Activated naive CD4-positive, alpha-beta T cell (primary cell): ENCODE measurements at places on chromosomes 1 and 21.

DNA sequence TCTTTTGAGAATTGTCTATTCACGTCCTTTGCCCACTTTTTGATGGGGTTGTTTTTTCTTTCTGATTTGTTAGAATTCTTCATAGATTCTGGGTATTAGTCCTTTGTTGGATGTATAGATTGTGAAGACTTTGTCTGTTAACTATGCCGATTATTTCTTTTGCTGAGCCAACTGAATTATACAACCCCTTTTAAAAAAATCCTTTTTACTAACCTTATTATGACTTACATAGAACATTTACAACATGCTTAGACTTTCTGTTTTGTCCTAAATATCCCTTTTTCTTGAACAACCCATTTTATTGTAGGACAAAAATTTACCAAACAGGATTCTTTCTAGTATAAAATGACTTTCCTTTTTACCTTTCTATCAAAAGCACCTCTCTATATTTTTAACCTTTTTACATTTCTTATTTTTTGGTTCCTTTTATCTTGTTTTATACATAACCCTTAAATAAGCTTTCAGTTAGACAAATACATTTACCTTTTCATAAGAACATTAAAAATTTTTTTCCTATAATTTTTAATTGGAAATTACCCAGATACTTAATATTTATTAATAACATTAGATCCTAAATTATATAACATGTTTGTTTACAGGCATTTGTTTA lies 70.4 kb upstream of the TTLL7 start:
- no peak for DNase-seq

GRCh38 chr1:19140465-19140864 lies 69.6 kb downstream of the UBR4 start:
- no peak for DNase-seq

- DNase-seq = no peak
These were observed 966 bp downstream of the TFB2M start for GRCh38 chr1:246564839-246565750.

DNA sequence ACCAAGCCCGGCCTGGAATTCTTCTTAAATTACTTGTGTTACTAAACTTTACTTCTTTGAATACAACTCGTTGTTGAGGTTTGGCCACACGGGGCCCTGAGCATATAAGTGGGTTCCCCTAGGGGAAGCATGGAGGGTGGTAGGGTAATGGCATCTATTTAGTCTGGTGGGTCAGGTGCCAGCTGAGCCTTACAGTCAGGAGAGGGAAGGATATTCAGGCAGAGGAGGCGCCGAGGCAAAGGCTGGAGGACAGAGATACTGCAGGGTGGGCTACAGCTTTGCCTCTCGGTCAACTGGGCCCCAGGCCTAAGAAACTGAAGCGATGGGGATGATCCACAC lies 424 bp upstream of the NECAP2 start:
- no peak for DNase-seq

GRCh38 chr1:56938646-56939045 lies 27.2 kb downstream of the C8B start:
- DNase-seq = no peak

- DNase-seq = no peak
These were observed 31.0 kb upstream of the SOX13 start for GRCh38 chr1:204041803-204042505.

- DNase-seq = no peak
These were observed 16.4 kb downstream of the FOXJ3 start for GRCh38 chr1:42318601-42319000.

DNA sequence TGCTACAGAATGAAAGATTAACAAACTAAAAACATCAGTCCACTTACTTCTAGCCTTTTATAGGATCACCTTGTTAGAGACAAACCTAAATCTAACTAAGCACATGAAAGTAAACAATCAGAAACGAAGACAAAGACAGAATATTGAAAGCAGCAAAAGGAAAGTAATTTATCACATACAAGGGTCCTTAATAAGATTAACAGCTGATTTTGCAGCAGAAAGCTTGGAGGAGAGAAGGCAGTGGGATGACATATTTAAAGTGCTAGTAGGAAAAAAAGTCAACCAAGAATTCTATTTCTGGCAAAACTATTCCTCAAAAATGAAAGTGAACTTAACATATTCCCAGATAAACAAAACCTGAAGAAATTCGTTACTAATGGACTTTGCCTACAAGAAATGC lies 286.4 kb downstream of the RWDD3 start:
- DNase-seq = no peak

DNA sequence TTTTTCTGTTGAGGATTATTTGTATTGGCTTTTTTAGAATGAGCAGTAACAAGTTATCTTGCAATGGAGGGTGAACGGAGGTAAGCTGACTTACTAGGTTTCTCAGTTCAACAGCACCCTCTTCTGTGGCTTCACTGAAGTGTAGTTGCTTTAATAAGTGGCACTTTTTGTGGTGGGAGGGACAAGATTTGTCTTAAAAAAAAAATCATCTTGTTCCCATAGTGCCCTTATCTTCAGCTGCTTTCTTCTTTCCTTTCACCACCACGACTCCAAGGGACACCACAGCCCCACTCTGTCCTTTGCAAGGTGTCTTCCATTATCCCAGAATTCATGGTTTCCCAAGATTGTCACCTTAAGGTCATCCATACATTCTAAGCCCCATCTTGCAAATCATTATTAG lies 92.9 kb downstream of the PIGK start:
- no peak for DNase-seq
